ENCODE measurements at places on chromosomes 1 and 21.

DNA sequence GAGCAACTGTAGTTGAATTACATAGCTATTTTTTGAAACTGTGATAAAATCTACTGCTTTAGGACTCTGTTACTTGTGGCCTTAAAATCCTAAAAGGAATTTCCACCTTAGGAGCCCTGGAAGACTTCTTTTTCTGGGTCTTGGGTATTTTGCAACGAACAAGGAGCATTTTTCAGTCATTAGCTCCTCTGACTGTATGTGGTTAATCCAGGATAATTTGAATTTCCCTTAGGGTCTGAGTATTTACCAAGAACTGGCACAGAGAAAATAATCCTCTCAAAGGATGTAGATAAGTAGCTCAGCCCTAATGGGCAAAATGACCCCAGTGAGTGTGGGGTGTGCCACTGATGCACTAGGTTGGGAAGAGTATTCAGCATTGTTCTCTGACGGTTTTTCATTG is 170.4 kb downstream of the VAV3 start:
- DNase-seq: no peak

GRCh38 chr1:5514527-5515183 is 477.6 kb downstream of the NPHP4 start:
- no peak for DNase-seq

GRCh38 chr1:226902601-226903000 is 32.2 kb downstream of the PSEN2 start:
- DNase-seq: no peak

DNA sequence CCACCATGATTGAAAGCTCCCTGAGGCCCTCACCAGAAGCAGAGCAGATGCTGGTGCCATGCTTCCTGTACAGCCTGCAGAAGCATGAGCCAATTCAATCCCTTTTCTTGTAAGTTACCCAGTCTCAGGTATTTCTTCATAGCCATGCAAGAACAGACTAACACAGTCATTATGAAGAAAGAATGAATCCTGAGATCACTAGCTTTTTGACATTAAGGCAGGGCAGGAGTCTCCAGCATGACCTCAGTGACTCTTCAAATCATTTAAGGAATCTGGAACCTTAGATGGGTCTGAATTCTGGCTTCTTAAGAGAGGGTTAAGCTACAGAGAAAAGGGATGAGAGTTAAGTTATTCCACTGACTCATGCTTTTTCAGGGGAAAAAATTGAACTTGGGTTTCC is 79.0 kb downstream of the PTPN14 start:
- DNase-seq: no peak

DNA sequence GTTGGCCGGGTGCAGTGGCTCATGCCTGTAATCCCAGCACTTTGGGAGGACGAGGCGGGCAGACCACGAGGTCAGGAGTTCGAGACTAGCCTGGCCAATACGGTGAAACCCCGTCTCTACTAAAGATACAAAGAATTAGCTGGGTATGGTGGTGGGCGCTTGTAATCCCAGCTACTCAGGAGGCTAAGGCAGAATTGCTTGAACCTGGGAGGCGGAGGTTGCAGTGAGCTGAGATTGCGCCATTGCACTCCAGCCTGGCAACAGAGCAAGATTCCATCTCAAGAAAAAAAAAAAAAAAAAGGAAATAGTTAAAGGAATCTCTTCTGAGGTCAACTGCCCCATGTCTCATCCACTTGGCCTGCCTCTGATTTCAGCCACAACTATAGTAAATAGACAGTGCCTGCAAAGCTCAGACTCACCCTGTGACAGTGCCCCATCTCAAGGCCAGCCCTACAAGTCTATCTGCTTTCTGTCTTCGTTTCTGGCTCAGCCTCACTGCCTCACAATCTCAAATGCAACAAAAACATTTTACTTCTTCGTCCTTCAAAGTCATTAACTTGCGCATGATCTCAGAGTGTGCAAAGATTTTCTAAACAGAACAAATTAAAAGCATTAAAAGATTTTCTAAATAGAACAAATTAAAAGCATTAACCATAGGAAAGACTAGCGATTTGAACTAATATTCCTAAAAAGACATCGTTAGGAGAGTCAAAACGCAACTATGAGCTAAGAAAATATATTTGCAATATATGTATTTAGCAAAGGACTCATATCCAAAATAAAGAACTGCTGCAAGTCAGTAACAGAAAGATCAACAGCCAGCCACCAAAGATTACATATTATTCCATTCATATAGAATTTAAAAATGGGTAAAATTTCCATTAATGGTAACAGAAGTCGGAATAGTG is 65.0 kb upstream of the PRDX6 start:
- no peak for DNase-seq

DNA sequence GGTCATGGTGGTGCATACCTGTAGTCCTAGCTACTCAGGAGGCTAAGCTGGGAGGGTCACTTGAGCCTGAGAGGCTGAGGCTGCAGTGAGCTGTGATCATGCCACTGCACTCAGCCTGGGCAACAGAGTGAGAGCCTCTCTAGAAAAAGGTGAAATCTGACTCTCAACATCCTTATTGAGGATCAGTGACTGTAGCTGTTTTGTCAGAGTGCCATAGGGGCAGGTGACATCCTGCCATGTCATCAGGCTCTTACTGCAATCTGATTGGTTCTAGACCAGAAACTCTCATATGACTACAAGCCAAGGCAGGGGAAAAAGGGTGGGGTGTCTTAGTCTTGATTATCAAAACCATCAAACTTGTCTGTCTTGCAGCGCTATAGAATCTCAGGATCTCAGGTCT is 62.8 kb upstream of the NGF start:
- no peak for DNase-seq

- DNase-seq: no peak
Observed at GRCh38 chr1:9429342-9429711, 109.9 kb upstream of the SLC25A33 start.

GRCh38 chr1:44318097-44319088 is 36.7 kb downstream of the ERI3 start:
- no peak for DNase-seq

- DNase-seq: no peak
Observed at GRCh38 chr1:230105754-230106625, 39.0 kb downstream of the GALNT2 start.

DNA sequence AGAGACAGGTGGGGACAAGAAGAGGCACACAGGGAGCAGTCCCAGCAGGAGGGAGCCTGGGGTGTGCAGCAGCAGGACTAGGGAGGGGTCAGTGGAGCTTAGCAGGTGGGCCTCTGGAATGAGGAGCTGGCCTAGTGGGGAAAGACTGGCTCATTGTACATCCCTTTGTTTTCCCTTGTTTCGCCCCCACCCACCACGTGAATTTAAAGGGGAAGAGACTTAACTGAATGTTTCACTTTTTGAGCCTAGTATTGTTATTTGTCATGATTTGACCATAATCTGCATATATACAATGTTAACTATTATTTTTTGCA is 181.7 kb downstream of the DHRS3 start:
- DNase-seq: no peak

GRCh38 chr21:39232861-39233291 is 49.6 kb upstream of the PSMG1 start:
- no peak for DNase-seq

- DNase-seq: no peak
Observed at GRCh38 chr21:37064841-37065240, 8.0 kb downstream of the PIGP start.

DNA sequence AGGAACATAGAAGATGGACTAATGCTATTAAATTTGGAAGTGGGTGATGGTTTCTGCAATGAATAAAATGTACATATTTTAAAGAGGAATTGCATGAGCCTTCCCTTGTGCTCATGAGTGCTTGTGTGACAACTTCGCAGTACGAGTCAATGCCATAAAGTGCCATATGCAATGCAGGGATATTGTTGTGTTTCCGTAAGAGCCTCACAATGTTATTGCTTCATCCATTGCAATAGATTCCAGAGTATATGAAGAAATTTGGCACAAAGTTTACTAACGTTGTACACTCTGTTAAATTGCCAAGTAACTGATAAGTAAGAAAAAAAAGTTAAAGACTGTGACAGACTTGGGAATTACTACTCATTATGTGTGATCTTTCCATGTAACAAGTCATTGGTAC is 22.3 kb downstream of the BTG3 start:
- DNase-seq: no peak

DNA sequence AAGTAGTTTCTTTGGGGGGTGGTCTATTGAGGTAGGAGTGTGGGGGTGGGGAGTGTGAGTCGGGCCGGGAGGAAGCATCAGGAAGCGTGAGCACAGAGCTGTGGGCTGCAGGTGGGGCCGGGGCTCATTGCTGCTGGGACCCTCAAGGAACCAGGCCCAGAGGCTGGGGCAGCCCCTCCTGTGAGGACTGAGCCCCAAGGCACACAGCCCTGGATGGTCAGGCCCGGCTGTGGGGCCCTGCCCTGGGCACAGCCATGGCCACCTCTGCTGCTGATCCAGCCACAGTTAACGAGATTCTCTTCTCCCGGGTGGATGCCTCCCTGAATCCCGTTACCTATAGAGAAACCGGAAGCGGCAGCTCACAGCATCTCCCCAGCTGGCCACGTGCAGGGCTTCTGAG is 22.9 kb upstream of the SUMO3 start:
- DNase-seq: no peak

- no peak for DNase-seq
Observed at GRCh38 chr1:165883056-165883455, 55.6 kb downstream of the UCK2 start.

DNA sequence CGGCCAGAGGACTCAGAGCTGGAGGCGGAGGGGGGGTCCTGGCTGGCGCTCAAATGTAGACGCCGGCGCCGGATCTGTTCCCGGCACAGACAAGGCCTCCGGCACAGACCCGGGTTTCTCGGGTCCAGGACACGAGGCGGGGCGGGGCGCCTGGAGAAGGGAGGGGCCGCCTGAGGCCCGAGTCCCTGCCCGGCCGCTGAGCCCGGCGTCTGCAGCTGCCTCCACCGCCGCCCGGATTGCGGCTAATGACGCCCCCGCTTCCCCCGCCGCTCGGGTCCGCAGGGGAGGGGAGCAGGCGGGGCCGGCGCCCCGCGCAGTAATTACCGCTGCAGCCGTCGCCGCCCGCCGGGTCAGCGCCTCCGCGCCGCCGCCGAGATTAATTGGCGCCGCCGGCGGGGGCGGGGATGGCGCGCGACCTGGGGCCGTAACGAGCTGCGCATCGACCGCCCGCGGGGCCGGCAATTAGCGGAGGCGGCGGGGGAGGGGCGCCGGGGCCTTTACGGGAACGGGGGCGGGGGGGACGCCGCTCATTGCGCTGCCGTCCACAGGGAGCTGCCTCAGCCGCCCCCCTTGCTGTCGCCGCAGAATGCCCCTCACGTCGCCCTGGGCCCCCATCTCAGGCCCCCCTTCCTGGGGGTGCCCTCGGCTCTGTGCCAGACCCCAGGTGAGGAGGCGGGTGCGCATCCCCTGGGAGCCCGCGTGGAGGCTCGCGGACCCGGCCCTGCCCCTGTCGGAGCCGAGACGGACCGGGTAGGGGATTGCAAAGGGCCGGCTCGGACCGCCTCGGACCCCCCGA is 17.3 kb downstream of the NOC2L start:
- no peak for DNase-seq

GRCh38 chr1:3022976-3023375 is 1.7 kb downstream of the ACTRT2 start:
- peak; percentile 78 for DNase-seq

DNA sequence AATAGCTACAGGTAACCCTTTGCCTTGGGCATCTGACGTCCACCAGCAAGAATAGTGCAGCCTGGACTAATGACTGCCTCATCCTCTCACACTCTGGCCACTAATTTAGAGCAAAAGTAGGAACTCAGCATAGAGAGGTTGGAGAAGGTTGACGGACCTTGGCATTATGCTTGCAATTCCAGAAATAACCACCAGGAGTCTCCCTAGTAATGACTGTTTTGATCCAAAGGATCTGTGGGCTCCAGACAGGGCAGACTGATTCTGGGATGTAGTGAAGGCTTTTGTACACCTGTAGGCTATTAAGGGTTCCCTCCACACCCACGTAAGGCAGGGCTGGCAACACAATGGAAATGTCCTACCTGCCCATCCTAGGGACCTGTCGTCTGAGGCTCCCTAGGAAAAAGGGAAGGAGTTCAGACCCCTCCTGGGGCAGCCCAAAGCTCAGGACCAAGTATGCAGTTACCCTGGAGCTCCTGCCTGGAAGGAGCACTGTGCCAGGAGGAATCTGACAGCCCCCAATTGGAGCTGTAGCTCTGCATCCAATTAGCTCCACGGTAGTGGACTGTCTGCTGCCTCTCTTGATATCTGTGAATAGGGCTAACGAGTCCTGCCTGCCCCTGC is 91.0 kb upstream of the TMEM51 start:
- DNase-seq: no peak

- DNase-seq: no peak
Observed at GRCh38 chr1:24920533-24920925, 9.5 kb downstream of the RUNX3 start.

- DNase-seq: peak; percentile 79
Observed at GRCh38 chr1:204296431-204296988, 63.2 kb downstream of the PLEKHA6 start.

- DNase-seq: no peak
Observed at GRCh38 chr1:233843525-233844204, 60.8 kb upstream of the SLC35F3 start.

- no peak for DNase-seq
Observed at GRCh38 chr1:37127254-37127748, 93.0 kb upstream of the GRIK3 start.
